Hematopoietic multipotent progenitor cell treated with erythropoietin and hydrocortisone succinate and interleukin-3 and kit ligand, for 8 days (in vitro differentiated cells): ENCODE measurements at places on chromosomes 6 and 20.

DNA sequence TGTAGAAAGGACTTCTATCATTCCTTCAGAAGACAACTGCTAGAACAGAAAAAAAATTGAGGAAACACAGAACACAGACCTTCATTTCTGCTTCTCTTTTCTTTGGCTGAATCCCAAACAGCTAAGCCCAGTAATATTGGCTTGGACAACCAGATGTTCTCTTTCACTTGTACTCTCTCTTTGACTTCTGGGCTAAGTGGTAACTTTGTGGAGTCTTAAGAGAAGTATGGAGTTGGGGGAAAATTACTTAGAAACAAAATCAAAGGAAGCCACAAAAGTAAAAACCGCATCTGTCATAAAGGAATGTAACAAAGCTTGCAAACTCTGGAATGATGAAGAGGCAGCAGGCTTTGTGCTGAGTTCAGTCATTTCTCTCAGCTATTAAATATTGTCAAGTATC is 587.5 kb downstream of the CBLN4 start:
- no peak for DNase-seq

GRCh38 chr6:20338156-20338555 is 63.5 kb upstream of the E2F3 start:
- DNase-seq, result no peak

GRCh38 chr6:98640366-98640765 is 194.0 kb upstream of the POU3F2 start:
- no peak for DNase-seq

DNA sequence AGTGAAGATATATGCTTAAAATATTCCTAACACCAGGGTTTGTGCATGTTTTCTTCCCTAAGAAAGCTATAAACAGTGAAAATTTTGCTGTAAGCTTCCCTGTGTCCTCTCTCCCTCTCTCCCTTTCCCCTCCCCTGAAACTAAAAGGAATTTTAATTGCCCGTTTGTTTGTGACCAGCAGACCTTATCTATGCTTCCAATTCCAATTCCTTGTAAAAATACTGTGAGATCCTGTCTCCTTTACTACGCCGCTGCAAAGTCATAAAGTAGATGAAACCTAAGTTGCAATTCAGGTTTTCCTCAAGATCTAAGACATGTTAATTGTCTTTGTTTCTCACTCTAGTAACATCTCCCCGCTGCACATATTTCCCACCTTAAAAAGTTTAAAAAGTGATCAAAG is 82.3 kb downstream of the DNAH8 start:
- no peak for DNase-seq

DNA sequence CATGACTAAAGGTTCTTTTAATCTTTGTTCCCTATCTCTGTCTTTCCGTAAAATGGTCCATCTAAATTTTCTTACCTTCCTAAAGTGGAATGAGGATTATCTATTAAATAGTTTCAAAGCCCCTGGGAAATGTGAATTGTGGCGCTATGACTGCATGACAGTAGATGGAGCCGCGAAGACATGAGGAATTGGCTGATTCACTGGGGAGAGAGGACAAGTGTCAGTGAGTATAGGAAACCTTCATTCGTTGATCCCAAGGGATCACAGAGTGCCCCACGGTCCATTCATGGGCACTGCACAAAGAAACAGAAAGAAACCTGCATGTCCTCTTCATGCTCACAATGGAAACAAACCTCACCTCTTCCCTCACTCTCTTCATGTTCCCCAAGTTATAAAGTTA is 479.3 kb upstream of the BTBD3 start:
- no peak for DNase-seq
